Activated CD8-positive, alpha-beta memory T cell treated with anti-CD3 and anti-CD28 coated beads for 1 hour (primary cell): ENCODE measurements at places on chromosomes 1 and 21.
A peak's percentile ranks its signal among the peaks of the same experiment; 100 is the strongest.

DNA sequence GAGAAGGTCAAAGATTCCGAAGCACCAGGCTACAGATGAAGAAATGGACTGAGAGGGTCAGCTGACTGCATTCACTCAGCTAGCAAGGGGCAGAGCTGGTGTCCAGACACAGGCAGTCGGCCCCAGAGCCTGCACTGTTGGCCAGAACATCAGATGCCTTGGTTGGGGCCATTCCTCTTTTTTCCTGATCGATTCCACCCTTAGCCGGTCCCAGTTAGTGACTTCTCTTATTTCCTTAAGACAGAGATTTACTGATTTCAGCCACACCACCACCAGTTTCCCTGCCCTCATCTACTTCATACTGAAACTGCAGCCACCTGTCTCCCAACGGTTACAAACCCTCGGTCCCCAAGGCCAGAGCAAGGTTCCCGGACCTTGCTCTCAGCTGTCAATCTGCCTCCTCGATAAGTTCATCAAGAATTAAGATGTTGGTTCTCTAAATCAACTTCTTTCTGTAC lies 11.5 kb downstream of the CD58 start:
- no peak for DNase-seq

GRCh38 chr1:3577300-3577699 lies 34.0 kb downstream of the MEGF6 start:
- no peak for DNase-seq

DNA sequence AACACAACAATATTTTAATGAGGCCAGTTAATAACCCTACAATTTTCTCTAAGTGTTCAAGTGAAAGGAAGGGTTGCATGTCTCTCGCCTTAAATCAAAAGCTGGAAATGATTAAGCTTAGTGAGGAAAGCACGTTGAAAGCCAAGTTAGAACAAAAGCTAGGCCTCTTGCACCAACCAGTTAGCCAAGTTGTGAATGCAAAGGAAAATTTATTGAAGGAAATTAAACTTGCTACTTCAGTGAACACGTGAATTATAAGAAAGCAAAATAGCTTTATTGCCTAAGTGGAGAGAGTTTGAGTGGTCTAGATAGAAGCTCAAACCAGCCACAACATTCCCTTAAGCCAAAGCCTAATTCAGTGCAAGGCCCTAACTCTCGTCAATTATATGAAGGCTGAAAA lies 135.6 kb downstream of the DUSP10 start:
- DNase-seq = no peak

DNA sequence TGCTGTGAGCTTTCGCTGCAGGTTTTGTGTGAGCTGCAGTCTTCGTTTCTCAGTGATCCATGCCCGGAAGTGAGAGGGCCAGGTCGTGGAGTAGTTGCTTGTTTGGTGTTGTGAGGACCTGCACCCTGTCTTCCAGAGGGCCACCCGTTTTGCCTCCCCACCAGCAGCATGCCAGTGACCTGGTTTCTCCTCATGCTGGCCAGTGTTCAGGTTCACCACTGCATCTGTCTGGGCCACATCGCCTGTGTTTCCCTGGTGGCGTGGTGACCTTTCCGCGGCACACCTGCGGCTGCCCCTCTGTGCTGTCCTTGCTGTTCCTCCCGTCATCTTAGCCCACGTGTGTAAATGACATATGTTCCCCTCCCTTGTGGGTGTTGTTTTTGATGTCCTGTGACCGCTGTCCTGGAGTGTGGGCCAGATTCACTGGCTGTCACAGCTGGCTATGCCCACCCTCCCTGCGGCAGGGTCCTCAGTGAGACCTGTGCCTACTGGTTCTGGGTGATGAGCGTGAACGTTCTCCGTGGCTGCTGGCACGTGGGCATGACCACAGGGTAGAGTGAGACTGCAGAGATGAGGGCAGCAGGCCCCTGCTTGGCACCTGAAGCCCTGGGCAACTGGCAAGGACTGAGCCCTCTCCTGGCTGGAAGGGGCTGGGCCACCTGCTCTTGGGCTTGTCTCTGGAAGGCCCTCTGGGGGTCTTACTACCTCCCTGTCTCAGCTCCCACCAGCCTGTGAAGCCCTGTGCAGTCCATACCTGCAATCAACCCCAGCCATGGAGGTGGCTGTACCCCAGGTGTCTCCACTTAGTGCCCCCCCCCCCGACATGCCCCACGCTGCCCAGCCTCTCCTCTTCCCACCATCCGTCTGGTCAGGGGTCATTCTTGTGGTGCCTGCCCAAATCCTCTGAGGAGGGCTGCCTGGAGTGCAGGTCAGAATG lies 7.3 kb downstream of the IBA57 start:
- DNase-seq = no peak

- DNase-seq = no peak
These were observed 618.2 kb downstream of the BRINP3 start for GRCh38 chr1:189859385-189859977.

GRCh38 chr1:198254521-198254920 lies 97.7 kb downstream of the NEK7 start:
- DNase-seq = no peak

DNA sequence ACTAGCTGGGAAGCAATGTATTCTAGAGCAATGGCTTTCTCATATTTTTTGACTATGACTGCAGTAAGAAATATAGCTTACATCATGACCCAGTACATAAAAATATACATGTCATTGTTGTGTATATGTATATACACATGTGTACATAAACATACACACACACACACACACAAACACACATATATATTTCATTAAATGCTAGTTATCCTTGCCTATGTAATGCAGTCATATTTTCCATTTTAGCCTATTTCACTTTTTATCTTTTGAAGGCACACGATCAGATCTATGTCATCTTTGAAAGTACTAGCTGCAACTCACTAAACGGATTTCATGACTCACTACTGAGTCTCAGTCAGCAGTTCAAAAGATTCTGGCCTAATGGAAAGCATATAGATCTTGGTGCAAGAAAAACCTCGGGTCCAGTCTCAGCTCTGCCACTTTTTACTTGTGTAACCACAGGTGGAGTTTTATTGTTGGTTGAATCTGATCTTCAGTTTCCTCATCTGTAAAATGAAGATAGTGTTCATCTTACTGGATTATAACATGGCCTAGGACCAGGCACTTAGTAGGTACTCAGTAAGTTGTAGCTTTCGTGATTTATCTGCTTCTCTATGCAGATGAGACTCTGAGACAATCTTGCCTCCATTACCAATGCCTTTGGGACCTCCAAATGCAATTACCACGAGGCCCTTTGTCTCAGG lies 325.6 kb downstream of the RRAGC start:
- DNase-seq = no peak

- no peak for DNase-seq
These were observed 66.1 kb downstream of the FASLG start for GRCh38 chr1:172724765-172725613.

- DNase-seq = no peak
These were observed 50.2 kb downstream of the DENND1B start for GRCh38 chr1:197725044-197725443.

DNA sequence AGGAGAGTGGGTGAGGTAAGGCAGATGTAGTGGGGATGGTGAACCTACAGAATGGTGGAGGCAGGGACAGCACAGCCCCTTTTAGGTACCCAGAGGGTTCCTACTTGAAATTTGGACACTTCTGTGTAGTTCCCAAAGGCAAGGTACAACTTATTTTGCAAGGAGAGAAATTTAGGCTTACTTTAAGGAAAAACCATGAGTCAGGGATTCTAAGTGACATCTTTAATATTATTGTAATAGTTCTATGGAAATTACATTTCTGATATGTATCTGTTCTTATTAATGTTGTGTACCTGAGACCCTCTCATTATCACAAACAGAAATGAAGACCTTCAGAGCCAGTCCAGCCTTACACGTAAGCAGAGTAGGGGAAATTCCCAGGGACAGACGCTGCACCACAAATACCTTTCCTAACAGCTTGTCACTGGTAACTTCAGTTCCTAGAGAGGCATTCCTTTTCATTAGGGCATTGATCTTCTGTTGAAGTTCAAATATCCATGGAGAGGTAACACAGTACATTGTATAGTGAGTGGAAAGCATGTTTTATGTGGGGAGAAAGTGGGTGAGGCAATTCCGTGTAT lies 7.9 kb downstream of the DYRK3 start:
- no peak for DNase-seq

DNA sequence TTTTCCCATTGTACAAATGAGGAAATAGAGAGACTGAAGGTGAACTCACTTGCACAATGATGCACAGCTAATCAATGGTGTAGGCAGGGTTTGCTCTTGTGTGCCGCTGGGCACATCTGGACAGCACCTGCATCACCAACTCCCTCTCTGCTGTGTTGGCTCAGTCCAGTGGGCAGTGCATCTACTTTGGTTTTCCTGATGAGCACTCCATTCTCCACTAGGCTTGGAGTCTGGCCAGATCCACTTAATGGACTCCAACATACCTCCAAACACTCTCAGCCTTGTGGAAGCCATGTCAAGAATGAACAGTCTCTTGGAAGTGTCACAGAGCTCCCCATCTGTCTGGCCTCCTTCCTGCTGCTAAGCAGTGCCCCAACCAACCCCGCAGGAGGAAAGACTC lies 152.2 kb downstream of the HIVEP3 start:
- DNase-seq = no peak

DNA sequence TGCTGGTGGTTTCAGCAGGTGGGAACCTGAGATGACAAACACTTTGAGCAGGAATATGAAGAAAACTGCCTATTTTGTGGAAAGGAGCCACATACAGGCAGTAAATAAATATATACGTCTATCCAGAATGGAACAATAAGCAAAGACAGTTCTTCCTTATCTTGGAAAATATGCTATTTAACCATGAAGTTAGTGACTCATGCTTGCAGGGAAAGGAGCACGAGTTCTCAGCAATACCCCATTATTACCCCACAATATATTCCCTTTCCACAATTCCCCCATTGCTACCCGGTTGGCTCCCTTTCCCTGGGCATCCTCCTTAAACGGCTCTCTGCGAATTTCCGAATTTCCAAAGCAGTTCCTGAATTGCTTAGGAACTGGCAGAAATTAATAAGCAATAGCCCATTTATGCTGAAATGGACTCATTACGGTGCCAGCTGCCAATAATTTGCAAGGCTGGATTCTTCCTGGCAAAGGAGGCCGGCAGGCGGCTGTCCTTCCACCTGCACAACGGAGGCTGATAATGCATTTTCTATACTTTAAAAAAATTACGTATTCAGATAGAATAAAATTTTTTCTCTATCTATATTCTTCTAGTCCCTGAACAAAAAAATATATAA lies 65.4 kb downstream of the TIAM1 start:
- DNase-seq = no peak

- DNase-seq = no peak
These were observed 251.4 kb downstream of the ZNF648 start for GRCh38 chr1:181809991-181810545.

GRCh38 chr21:30349572-30349971 lies 1.2 kb upstream of the KRTAP23-1 start:
- DNase-seq = no peak

DNA sequence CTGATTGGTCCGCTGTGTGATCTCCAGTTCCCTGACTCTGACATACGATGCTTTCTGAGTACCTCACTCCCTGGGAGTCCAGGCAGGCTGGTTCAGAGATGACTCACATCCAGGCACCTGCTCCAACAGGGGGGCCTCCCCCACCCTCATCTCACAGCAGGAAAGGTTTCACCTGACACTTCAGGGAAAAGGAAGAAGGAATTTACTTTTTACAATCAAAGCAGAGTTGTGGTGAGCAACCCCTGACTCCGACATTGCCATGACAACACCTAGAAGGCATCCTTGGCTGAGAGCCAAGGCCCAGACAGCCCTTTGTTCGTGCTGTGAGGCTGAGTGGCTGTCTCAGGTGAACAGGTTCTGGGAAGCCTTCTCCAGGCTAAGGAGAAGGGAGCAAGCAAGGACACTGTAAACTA lies 164.6 kb upstream of the GJB5 start:
- DNase-seq = no peak

- no peak for DNase-seq
These were observed 63.0 kb downstream of the DISP1 start for GRCh38 chr1:222877854-222878253.

- no peak for DNase-seq
These were observed 156.5 kb downstream of the PCNX2 start for GRCh38 chr1:233138788-233139585.

DNA sequence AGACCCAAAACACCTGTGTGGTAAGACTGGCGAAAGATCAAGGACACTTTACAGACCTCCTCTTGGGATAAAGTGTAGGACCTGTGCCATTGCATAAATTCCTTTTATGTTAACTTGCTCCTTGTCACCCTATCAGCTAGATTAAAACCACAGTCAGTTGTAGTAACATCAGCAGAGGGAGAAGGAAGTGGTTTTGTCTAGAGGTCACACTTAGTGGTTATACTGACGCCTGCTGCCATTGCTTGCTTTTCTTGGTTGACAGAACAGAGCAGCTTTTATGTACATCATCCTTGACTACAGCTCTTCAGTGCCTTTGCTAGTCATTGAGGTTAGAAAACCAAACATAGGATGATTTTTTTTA lies 101.4 kb downstream of the PBX1 start:
- no peak for DNase-seq

GRCh38 chr1:101394041-101394440 lies 157.2 kb downstream of the S1PR1 start:
- no peak for DNase-seq

GRCh38 chr1:43951021-43951985 lies 4.6 kb downstream of the IPO13 start:
- no peak for DNase-seq

- peak; percentile 18 for DNase-seq
These were observed at the start of gene UBE2Q1 for GRCh38 chr1:154557939-154558719. UBE2Q1 (minus strand) TSS chr1:154558662; CDS start chr1:154558553, 109 bp downstream.

GRCh38 chr1:7159116-7159781 lies 374.0 kb downstream of the CAMTA1 start:
- no peak for DNase-seq

DNA sequence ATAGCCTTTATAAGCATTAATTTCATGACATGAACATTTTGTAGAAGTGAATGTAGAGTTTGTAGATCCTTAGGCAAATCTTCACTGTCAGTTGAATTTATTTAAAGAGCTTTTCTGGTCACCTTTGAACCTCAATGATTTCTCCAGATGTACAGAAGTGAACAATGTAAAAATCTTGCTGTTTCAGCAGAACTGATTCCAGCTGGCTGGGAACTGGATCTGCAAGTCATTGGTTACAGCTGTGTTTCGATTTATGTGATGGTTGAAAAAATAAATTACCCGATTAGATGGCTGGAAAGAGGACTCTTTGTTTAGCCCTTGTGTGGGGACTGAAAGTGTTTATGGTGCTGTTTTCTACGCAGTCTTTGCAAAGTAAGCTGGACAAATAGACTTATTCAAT lies 849.8 kb downstream of the USP25 start:
- DNase-seq = no peak

- no peak for DNase-seq
These were observed 51.9 kb downstream of the DHX9 start for GRCh38 chr1:182890927-182891610.

GRCh38 chr1:223776826-223777454 lies 64.6 kb downstream of the CAPN2 start:
- DNase-seq = no peak
